ENCODE measurements at places on chromosomes 4 and X. TPM values are rescaled to one million over a fixed set of nuclear protein-coding genes. Genes with fewer than 3 reads are reported as not detected.

DNA sequence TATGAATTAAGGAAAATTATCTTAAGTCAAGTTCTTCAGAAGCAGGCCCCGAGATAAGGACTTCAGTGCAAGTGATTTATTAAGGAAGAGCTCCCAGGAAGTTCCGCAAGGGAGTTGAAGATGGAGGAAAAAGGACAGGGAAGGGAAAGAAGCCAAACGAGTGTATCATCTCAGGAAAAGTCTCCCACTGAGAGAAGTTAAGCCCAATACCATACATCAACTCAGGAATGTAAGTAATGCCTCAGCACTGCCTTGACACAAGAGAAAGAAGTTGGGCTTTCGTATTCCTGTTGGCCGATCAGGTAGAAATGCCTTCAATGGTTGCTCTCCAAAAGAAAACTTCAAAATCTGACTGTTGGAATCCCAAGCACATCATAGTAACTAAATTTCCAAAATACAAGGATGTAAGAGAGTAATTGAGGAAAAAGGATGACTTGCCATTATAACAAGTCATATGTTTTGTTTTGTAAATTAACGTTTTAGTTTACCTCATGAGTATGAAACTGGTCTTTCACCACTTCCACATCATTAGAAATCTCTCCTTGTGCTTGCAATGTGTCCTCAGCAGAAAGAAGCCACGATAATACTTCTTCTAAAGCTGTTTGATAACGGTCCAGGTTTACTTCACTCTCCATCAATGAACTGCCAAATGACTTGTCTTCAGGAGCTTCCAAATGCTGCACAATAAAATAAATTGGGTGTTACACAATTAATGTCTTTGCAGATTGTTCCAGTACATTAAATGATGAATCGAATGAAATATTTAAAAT lies 566.7 kb downstream of the DMD start:
- H3K27ac ChIP-seq: no peak overlapping the region
- no peaks in the 10 kb centered on the region for H3K36me3 ChIP-seq
- DNase-seq: no peak

SPANXA2 gene
- not detected for total RNA-seq

DNA sequence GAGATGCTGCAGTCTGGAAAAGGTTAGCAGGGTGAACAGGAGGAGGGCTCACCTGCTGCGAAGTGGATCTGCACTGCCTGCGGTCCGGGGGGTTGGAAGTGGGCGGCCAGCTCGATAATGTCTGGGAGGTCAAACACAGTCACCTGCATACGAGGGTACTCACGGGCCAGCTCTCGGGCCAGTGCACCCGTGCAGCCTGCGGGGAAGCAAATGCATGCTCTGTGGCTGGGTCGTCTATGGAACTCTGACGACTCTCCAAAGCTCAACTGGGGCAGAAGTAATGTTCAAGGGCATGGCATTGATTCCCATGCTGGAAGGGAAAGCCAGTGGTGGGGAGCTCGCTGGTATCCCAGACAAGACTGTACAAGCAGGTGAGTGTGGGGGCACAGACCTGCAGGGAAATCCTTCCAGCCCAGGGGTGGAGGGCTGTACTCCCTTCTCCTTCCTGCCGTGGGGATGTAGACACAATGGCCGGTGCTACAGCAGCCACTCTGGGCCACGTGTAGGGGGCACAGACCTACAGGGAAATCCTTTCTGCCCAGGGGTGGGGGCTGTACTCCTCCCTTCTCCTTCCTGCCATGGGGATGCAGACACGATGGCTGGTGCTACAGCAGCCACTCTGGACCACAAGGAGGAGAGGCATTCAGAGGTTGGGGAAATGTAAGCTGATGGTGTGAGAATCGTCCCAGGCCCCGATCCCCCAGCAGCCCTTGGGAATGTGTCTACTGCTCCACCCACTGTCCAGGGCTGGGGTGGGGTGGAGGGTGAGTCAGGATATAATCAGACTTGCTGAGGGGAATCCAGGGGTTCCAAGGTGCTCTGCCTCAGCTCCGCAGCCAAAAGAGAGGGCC lies 26.2 kb upstream of the SLC25A6 start:
- H3K36me3 ChIP-seq: peaks cover 78% of the 10 kb centered on the region
- H3K4me1 ChIP-seq: no peaks in the 10 kb centered on the region
- no peaks in the 10 kb centered on the region for H3K27me3 ChIP-seq
- DNase-seq: no peak
- no peak overlapping the region for H3K27ac ChIP-seq

DNA sequence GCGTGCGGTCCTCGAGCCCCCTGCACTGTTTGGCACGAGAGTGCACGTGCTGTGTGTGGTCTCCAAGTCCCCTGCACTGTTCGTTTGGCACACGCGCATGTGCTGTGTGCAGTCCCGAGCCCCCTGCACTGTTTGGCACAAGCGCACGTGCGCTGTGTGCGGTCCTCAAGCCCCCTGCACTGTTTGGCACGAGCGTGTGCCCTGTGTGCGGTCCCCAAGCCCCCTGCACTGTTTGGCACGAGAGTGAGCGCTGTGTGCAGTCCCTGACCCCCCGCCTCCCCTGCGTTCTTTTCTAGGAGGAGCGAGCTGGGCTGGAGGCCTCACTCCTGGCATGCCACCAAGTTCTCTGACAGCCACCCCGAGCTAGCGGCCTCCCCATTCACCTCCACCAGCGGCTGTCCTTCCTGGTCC lies 76.5 kb upstream of the CLDN34 start:
- peaks cover 15% of the 10 kb centered on the region for H3K36me3 ChIP-seq
- H3K27me3 ChIP-seq: no peaks in the 10 kb centered on the region
- no peak overlapping the region for H3K27ac ChIP-seq
- no peak overlapping the region for H3K4me3 ChIP-seq
- H3K4me1 ChIP-seq: peaks cover 9% of the 10 kb centered on the region

- H3K4me3 ChIP-seq: peak overlapping the region; percentile 67
- H3K27me3 ChIP-seq: no peaks in the 10 kb centered on the region
These were observed 917 bp downstream of the MYL5 start for GRCh38 chr4:675036-675882.

- no peaks in the 10 kb centered on the region for H3K27me3 ChIP-seq
- no peak overlapping the region for H3K4me3 ChIP-seq
- H3K36me3 ChIP-seq: peaks cover 2% of the 10 kb centered on the region
These were observed 134.2 kb downstream of the PTTG2 start for GRCh38 chr4:38094419-38094818.

SMIM10 gene
- 5.5 TPM for total RNA-seq

CACNA1F gene
- under 0.01 TPM for total RNA-seq

DNA sequence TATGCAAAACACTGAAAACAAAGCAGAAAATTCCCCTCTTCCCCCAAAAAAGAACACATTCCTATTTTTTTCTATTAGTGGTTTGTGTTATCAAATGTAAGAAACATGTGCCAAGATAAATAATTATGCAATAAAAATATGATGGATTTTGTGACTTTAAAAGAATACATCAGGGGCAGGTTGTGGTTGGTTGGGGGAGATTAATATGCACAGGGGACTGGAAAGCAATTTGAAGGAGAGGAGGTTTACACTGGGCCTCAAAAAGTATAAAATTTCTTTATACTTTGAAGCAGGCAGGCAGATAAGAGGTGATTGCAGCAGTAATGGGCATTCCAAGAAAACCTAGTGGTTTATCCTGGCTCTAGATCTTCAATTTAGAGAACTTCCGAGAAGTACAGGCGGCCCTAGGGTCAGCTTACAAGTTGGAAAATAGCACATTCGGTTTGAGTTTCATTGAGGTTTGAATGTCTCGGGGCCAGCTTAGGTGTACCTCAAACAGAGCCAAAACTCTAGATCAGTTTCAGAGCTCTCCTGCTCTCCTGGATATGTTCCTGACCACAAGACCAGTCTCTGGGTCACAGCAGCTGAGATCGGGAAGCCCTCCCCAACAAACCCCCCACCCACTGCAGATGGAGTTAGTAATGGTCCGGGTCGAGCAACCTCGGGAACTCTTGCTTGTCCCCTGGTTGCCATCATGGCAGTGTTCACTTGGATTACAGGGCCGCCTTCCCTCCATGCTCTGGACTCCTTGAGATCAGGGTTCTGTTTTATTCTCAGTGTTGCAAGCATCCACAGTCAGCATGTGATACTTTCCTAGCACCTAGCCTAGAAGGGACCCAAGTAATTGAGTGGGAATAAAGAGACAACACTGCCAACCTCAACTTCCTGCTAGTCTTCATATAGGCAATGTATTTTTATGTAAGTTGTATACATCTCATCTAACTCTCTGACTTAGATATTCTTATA lies 112.1 kb upstream of the DDIT4L start:
- no peaks in the 10 kb centered on the region for H3K4me1 ChIP-seq
- no peaks in the 10 kb centered on the region for H3K36me3 ChIP-seq
- no peak overlapping the region for H3K27ac ChIP-seq
- no peak for DNase-seq

- H3K27me3 ChIP-seq: peaks cover 4% of the 10 kb centered on the region
- no peak for DNase-seq
- H3K36me3 ChIP-seq: no peaks in the 10 kb centered on the region
- H3K4me3 ChIP-seq: no peak overlapping the region
These were observed 511.5 kb upstream of the FAM241A start for GRCh38 chr4:111633663-111634266.

- DNase-seq: peak; percentile 36
- no peak overlapping the region for H3K4me3 ChIP-seq
- no peaks in the 10 kb centered on the region for H3K27me3 ChIP-seq
- H3K27ac ChIP-seq: no peak overlapping the region
- no peaks in the 10 kb centered on the region for H3K4me1 ChIP-seq
- no peaks in the 10 kb centered on the region for H3K36me3 ChIP-seq
These were observed 196.4 kb upstream of the RADX start for GRCh38 chrX:106415276-106415895.

DNA sequence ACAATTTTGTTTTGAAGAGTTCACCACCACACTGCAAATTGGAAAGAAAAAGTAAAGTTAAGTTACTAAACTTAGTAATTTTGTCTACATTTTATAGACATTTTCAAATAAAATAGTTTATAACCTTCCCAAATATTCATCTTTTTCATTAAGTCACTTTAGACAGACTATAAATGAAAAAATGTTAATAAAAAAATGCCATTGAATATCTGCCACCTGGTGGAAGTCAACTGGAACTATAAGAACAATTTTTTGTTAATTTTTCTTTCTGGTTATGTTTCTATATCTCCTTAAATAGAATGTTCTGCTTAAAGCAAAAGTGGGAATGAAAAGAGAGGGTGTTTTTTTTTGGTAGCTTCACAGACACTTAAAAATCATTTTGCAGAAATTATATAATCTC lies 534.4 kb upstream of the PCDH10 start:
- H3K4me1 ChIP-seq: no peaks in the 10 kb centered on the region
- H3K27me3 ChIP-seq: no peaks in the 10 kb centered on the region
- no peak overlapping the region for H3K27ac ChIP-seq
- DNase-seq: no peak
- no peaks in the 10 kb centered on the region for H3K36me3 ChIP-seq
- H3K4me3 ChIP-seq: no peak overlapping the region

- no peaks in the 10 kb centered on the region for H3K36me3 ChIP-seq
- DNase-seq: no peak
- no peaks in the 10 kb centered on the region for H3K4me1 ChIP-seq
- no peak overlapping the region for H3K4me3 ChIP-seq
- no peaks in the 10 kb centered on the region for H3K27me3 ChIP-seq
These were observed 46.0 kb upstream of the MAGED1 start for GRCh38 chrX:51847463-51847862.

Data from spinal cord (tissue), 10 donors.